Bronchial epithelial cell (primary cell): ENCODE measurements at places on chromosomes 12 and 14. TPM values are rescaled to one million over a fixed set of nuclear protein-coding genes. Genes with fewer than 3 reads are reported as not detected.

PLEKHG7 gene
- under 0.01 TPM in 1 of 2 replicates, not detected in the other for total RNA-seq

KSR2 gene
- under 0.01 TPM in 1 of 2 replicates, not detected in the other for total RNA-seq

DLK1 gene
- not detected in 2 replicates for total RNA-seq

AQP2 gene
- not detected in 2 replicates for total RNA-seq

PTGER2 gene
- under 0.01 TPM in 1 of 2 replicates, not detected in the other for total RNA-seq

MAP3K9 gene
- 11.6 and 13.8 TPM in 2 replicates for total RNA-seq

TMEM63C gene
- total RNA-seq: 0.79 and 4.5 TPM in 2 replicates

MMAB gene
- total RNA-seq: 33.5 and 36.9 TPM in 2 replicates

JPH4 gene
- total RNA-seq: not detected in 2 replicates

PLEKHA5 gene
- total RNA-seq: 24.0 and 31.1 TPM in 2 replicates

C14orf39 gene
- total RNA-seq: 1.0 and 1.3 TPM in 2 replicates

CEP170B gene
- total RNA-seq: 29.0 and 41.5 TPM in 2 replicates

CNOT2 gene
- 116 and 130 TPM in 2 replicates for total RNA-seq

MYL2 gene
- not detected in 2 replicates for total RNA-seq

LRRC10 gene
- not detected in 2 replicates for total RNA-seq

DNA sequence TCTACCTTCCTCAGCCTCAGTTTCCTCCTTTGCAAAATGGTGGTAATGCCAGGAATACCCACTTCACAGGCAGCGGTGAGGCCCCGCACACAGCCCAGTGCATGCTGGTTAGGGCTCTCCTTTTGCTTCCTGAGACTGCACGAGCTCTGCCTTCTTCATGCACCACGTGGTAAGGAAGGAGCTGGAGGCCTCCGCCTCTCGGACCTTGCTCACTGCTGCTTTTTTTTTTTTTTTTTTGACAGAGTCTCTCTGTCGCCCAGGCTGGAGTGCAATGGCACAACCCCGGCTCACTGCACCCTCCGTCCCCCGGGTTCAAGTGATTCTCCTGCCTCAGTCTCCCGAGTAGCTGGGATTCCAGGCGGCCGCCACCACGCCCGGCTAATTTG, 18.1 kb downstream of the TAMALIN start:
- DNase-seq: no peak

DNA sequence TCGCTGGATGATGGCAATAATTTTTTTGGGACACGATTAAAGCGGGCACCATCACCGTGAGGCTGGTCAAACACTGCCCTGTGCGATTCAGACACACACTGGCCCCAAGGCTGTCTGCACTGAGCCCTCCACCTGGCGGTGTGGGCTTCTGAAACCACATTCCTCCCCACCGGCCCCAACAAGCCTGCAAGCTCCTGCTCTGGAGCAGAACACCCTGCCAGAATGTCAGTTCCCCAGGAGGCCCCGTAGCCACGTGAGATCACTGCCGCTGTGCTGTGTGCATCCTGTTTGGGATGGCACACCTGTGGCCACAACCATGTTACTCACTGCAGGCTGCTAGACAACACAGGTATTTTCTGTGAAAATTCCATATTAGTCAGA, 7.9 kb downstream of the GSC start:
- no peak for DNase-seq

DNA sequence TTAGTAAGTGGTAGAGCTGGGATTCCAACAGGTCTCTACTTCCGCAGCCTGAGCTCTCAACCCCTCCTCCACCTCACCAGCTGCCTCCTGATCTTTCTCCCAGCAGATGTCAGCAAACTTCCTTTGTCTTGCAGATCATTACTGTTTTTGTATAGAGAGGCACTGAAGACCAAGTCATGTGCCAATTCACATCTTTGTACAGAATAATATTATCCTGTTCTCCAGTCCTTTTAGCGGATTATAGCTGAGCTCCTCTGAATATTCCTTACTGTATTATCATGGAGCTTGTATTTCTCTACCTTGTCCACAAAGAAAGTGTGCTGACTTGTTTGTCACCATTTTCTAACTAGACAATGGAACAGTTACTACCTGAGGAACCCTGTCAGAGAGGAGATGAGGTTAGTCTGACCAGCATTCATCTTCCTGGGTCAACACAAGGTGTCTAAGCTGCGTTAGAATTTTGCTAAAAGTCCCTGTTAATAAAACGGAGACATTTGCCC, 142.3 kb upstream of the ARHGAP5 start:
- DNase-seq: peak; percentile 67

- no peak for DNase-seq
Observed at GRCh38 chr14:96151242-96151641, 53.4 kb upstream of the BDKRB2 start.

DNA sequence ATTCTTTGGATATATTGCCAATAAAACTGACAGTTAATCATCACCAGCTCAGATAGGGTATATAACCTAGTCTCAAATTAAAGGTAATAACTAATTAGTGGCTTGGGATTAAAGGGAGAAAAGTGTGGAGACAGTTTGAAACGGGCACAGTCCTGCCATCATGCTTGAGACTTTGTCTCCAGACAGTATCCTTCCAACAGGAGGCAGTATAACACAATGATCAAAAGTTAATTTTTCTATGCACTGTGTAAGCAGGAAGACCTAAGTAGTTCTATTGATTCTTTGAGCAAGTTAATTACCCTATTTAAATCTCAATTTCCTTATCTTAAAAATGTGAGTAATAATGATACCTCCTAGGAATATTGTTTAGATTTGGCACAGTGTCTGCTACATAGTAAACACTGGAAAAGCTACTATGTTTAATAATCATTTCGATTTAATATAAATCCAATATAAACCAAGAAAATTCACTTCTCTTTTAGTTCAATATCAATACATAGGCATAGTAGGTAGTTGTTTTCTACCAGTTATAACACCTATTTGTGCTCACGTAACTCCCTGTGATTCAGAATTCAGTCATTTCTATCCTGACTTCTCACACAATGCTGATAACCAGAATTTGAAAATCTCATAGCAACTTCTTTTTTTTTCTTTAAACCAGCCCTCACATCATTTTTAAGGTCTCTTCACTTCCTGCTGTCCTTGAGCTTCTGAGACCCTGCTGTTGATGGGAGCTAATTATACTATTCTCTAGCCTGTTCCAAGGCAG, 53.7 kb downstream of the GALNT4 start:
- DNase-seq: peak; percentile 70

DNA sequence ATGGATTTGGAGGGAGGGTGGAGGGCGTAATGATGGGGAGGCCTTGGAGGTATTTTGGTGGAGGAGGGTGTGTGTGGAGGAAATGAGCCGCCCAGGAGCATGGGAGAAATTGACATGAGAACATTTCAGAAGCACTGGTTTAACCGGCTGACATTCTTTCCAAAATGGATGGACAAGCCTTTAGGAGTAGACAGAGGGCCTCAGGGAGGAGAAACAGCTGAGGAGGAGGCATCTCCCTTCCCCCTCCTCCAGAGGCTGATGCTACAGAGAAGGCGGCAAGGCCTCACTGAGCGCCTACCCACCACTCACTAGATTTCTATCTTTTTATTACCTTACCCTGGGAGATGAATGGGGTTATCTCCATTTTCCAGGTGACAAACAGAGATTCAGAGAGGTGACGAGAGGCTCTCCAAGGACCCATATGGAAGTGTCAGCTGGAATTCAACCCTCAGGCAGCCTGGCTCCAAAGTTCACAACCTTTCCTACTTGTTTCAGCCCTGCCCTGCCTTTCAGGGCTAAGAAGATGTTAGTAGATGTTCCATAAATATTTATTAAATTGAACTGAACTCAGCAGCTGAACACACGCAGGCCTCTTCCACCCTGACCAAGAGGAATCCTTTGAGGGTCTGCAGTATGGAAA, 289.6 kb downstream of the ZFP36L1 start:
- DNase-seq: no peak

DNA sequence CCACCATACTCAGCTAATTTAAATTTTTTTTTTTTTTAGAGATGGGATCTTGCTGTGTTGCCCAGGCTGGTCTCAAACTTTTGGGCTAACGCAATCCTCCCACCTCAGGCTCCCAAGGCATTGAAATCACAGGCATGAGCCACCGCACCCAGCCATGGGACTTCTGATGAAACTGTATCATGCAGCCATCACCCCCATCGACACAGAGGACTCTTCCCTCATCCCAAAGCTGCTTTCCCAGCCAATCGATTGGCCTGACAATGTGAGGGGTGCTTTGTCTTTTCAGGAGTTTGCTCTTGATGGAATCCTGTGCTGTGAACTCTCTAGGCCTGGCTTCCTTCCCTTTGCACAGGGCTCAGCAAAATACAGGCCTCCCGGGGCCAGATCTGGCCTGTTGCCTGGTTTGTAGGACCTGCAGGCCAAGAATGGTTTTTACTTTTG, 59.6 kb upstream of the NCOR2 start:
- no peak for DNase-seq

- peak; percentile 51 for DNase-seq
Observed at GRCh38 chr12:3832738-3833137, 40.5 kb downstream of the PARP11 start.

DNA sequence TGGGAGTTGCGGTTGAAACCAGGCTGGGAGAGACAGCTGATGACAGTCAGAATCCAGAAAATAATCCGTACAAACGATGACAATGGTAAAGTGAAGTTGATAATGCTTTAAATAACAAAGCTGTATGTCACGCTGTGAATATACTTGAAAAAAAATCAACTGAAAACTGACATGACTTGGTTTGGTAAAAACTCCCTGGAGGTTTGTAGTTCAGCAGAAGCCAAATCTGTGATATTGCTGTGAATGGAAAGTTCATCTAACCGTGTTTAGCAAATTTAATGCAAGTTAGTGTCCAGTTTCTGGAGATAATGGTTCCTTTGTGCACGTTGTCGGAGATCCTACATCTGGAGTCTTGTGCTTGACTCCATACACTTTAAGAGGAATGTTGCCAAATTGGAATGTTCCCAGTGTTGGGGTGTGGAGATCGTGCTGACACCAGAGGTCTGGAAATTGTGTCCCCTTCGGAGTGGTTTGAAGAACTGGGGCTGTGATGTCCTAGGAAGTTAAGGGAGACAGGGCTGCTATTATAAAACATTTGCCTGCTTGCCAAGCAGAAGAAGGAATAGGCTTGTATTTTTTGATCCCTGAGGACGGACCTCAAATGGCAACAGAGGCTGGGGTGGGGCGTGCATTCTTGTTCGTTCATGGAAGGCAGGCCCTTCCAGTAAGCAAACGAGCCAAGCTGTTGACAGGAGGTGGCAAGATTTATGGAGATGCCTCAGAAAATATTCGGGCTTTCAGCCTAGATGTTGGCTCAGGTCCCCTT, 30.6 kb downstream of the PPFIBP1 start:
- DNase-seq: no peak

GRCh38 chr12:80778005-80778541, 61.4 kb downstream of the MYF5 start:
- DNase-seq: peak; percentile 99

GRCh38 chr12:51216642-51217041, 1.2 kb downstream of the POU6F1 start:
- DNase-seq: no peak

- DNase-seq: no peak
Observed at GRCh38 chr12:113769305-113769704, 196.8 kb downstream of the RBM19 start.

DNA sequence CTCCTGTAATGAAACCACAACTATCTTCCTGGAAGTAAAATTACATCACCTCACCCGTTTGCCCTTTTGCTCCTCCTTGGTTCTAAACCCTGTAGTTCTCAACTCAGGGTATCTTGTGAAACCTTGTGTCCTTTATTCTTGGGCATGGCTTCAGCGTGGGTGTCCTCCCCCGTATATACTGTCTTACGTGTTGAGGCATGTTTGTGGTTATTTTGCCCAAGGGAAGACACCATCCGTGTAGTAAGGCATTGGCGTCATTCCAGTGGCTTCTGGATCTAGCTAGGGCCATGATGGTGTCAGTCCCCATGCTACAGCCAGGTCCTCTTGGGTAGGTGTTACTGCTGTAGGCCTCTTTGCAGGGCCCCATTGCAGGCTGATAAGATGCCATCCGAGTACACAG, 115.4 kb downstream of the ZFP36L1 start:
- peak; percentile 74 for DNase-seq

DNA sequence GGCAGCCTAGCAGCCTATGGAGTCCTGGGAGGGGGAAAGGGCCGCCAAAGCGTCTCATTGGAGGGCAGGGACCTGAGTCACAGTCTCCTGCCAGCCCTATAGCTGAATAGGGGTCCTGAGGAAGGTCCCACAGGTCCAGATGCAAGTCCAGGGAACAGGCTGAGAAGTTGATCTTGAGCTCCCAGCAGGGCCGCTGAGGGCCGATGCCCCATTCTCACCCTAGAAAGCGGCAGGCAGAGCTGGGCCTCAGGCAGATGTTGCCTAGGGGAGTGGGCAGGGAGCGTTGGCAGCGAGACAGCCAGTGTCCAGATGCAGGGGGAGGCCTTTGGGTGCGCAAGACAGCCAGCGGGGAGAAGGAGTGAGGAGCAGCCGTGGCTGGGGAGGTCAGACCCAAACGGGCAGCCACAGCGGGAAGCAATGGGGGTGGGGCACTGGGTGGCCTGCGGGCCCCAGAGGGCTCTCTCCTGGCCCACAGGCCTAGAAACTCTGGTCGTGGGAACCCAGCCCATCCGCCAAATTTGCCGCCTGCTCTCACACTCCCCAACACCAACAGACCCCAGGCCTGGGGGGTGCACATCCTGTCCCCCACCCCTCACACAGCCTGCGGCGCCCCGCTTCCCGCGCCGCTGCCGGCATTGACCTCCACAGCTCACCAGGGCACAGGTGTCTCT, 1.1 kb downstream of the HDAC7 start:
- no peak for DNase-seq

- DNase-seq: peak; percentile 29
Observed at GRCh38 chr12:116708826-116709756, 28.8 kb downstream of the SPRING1 start.

GRCh38 chr12:123250471-123251383, 17.5 kb downstream of the MTRFR start:
- DNase-seq: peak; percentile 96
